CD4-positive, alpha-beta T cell treated with Interleukin-12 subunit alpha and Interleukin-12 subunit beta, for 1 hour (primary cell): ENCODE measurements at places on chromosomes 3 and 15.

DNA sequence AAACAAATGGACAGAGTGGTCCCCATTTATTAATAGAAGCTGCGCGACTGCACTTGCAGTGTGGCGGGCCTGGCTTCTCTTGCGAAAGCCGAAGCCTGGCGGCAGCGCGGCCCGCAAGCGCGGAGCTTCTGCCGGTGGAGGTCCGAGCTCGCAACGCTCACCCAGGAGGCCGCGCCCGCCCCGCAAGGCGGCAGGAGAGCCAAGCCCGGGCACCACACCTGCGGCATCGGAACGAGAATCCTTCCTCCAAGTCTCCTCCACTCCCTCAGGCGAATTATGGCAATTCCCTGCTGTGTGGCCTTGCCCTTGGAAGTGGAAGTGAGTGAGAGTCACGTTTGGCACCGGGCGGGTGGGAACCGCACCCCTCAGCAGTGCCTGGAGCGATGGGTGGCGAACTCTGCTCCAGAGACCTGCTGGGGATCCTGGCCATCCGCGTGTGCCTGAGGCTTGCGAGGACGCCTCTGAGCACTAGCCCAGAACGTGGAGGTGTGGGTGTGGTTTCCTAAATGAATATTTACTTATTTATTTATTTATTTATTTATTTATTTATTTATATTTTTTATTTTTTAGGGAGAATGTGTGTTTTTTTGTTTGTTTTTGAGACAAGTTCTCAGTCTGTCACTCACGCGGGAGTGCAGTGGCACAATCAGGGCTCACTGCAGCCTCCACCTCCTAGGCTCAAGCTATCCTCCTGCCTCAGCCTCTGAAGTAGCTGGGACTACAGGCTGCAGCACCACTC, 133.7 kb upstream of the UBE2E1 start:
- no peak for DNase-seq

DNA sequence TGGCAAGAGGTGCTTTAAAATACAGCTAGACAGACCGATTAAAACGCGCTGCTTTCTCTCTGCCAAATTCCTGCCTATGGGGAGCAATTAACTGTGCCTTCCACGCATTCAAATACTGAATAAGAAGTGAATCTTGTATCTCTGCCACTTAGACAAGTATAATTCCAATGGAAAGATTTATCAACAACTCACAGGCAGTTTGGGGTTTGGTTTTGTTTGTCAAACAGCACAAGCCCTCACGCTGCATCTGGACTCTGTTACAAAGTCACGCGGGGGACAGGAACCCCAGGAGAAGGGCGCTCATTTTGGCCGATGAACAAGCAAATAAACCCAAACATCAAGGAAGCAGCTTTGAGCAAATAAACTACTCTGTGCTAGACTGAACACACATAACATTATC, 61.8 kb upstream of the TMCO5A start:
- DNase-seq = no peak

- DNase-seq = no peak
Observed at GRCh38 chr15:90720131-90720530, 3.0 kb downstream of the BLM start.

GRCh38 chr15:40843885-40844695, at the start of gene SPINT1:
Gene SPINT1 (plus strand): TSS chr15:40844048. CDS start chr15:40844555, 507 bp downstream.
- DNase-seq = peak; percentile 22

GRCh38 chr3:89145995-89146394, 38.6 kb downstream of the EPHA3 start:
- no peak for DNase-seq

DNA sequence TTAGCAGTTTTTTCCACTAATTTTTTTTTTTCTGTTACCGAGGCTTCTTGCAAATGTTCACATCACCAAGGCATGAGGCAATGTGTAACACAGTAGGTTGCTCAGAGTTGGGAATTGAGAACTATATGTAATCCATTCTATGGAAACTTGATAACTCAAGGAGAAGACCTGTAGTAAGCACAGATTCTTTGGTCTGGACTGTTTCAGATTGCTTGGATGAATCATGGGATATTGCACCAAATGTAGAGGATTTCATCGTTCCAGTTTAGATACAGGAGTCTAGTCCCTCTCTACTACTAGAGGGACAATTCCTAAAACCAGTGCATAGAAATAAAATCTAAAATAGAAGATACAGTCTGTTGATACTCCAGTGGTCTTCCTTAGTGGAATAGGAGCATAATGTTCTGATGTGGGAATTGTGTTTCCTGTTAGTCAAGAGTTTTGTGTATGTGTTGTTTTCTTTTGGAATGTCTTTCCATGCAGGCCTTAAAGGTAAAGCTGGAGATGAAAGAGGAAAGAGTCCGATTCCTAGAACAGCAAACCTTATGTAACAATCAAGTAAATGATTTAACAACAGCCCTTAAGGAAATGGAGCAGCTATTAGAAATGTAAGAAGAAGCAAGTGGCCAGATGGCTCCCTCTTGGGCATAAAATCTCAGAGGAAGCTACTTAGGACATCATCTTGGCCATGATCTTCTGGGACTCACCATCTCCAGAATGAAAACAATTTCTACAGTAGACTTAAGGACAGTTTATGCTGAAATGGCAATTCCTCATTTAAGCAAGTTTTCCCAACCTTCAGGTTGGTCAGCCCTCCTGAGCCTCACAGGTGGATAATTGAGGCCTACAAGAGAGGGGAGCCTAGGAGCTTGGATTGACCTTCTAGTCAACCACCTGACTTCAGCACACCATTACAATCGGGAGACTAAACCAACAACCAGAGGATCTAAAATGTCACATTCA, 10.7 kb downstream of the KNSTRN start:
- no peak for DNase-seq

- no peak for DNase-seq
Observed at GRCh38 chr3:87035339-87035738, 44.4 kb upstream of the VGLL3 start.

DNA sequence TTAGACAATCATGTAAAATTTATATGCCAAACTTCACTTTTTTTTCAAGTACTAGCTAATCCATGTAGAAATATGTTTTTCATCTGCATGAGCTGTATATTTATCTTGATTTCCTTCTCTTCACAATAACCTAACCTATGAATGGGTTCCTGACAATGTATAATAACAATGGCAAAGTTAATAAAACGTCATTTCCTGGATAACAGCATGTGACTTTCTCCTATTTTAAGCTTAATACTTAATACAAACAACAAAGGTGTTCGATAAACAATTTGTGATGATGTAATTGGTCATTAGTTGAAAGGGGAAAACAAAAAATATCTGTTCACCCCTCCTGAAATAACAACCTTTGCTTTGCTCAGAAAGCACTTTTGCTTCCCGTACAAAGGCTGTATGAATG, 20.4 kb downstream of the CD200 start:
- no peak for DNase-seq

DNA sequence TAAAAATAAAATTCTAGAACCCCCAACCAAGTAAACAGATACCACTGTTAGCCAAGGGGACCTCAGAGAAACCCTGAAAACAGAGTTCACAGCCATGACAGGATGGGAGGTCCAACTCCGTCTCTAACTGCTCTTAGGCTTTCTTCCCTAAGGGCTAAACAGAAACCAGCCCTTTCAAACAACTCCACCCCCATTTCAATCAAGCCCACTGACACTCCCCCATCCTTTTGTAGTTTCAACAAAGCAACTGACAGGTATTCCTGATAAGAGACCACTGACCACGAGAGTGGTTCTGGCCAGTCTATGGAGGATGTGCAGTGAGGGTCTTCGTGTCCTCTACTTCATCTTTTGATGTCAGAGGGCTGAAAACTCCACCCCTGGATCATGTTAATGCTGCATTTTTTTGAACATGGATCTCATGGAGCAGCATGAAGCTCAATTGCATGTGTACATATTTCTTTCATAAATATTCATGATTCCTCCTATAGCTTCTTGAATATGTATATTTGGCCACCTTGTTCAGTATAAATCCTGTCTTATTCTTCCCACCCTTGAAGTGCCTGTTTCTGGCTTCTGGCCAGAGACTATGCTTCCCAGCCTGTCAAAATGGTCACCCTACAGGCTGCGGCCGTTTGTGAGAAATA, 222.6 kb downstream of the OSBPL10 start:
- DNase-seq = no peak

GRCh38 chr3:133970916-133971315, 58.8 kb downstream of the SLCO2A1 start:
- no peak for DNase-seq

GRCh38 chr3:63441262-63441661, 163.2 kb downstream of the SYNPR start:
- DNase-seq = no peak

DNA sequence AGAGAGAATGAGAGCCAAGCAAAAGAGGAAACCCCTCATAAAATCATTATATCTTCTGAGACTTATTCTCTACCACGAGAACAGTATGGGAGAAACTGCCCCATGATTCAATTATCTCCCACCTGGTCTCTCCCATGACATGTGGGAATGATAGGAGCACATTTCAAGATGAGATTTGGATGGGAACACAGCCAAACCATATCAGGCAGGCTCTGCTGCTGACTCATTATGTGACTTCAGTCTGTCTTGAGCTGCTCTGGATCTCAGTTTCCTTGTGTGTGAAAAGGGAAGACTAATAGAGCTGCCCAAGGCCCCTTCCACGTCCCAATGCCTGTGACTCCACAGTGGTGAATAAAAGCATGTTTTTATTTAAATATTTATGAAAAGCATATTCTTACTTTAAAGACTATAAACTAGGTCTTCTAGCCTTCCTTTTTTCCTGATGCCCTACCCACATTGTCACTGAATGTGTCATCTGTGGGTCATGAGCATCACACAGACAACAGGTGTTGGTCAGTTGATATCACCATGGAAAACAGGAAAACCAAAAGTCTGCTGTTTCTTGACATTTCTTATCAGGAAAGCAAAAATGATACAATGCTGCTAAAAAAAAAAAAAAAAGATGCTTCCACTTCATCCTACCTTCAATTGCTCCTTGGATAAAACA, 96.0 kb upstream of the PPP2R3A start:
- no peak for DNase-seq

- DNase-seq = no peak
Observed at GRCh38 chr3:16140116-16140893, 34.2 kb upstream of the GALNT15 start.

DNA sequence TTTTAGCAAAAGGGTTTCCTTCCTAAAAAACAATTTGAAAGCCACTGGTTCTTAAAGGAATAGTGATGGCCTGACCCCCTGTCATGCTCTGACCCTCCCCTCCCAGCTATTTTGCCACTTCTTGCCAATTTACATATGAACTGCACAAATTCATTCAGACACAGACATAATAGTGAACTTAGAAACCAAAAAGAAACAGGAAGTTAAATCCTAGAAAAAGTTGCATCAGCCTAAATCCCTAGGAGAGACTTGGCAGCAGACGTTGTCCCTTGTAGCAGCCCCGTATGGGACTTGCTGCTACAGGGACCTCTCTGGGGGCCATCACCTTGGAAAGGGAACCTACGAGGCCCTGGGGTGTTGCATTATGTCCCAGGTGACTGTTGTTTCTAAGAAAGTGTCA, 14.3 kb upstream of the PDE8A start:
- DNase-seq = no peak

GRCh38 chr3:73465926-73466325, 158.8 kb downstream of the PDZRN3 start:
- DNase-seq = no peak

DNA sequence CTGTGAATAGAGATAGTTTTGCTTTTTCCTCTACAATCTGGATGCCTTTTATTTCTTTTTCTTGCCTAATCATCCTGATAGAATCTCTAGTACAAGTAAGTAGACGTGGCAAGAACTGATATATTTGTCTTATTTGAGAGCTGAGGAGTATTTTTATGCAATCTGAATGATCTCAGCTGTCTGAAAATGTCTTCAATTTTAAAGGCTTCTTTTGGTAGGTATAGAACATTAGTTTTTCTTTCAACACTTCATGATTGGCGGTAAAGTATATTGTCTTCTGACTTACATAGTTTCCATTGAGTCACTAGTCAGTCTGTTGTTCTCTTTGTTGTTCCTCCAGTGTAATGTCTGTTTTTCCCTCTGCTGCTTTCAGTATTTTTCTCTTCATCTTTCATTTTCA, 31.3 kb downstream of the MGA start:
- no peak for DNase-seq

DNA sequence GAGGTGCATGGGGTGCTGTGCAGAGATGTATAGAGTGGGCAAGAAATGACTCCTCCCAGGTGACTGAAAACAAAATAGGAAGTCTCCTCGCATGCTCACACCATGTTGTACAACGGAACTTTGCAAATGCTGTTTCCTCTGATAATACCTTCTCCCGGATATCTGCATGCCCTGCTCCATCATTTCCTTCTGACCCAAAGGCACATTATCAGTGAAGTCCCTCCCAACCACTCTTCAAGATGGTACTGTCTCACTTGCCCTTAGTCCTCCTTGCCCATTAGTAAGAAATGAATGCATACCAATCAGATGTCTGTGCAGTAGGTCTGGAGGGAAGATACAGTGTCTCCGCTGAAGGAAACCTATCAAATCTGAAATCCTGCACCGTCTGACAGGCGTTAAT, 12.0 kb downstream of the TMED3 start:
- DNase-seq = no peak

GRCh38 chr3:140316466-140316865, 361.4 kb upstream of the TRIM42 start:
- DNase-seq = no peak

DNA sequence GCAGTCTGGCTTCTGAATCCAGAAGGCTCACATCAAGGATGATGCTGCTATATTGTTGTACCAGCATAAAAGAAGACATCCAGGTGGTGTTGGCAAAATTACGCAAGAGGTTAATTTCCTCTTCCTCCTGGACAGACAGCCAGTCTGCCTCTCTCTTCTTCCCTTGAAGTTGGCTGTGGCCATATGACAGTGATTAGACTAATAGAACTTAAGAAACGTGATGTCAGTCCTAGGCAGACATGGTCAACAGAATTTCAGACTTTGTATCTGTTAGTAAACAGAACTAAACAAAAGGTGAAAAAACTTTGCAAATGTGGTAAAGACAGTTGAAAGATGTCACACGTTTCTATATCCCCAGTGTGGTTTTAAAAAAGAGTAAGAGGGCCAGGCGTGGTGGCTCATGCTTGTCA, 465.2 kb upstream of the NR2F2 start:
- DNase-seq = no peak

GRCh38 chr15:61871926-61872522, 188.2 kb downstream of the VPS13C start:
- peak; percentile 24 for DNase-seq

DNA sequence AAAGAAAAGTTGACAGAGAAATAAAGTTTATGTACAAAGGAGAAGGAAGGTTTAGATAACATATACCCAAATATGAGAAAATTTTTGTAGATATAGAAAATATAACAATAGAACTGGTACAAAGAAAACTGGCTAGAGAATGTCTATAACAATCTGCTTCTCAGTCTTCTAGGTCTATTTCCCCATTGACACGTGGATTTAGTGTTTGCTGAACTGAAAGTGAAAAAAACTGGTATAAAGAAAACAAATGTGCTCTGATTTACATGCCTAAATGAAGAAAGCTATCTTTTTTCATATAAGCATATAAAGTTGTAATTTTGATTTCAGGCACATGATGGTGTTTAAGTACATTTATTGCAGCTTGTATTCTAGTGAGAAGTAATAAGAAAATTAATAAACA, 9.8 kb downstream of the KCNMB2 start:
- no peak for DNase-seq

- no peak for DNase-seq
Observed at GRCh38 chr3:134314588-134315285, 59.5 kb downstream of the AMOTL2 start.

- no peak for DNase-seq
Observed at GRCh38 chr15:83365370-83365938, 81.0 kb upstream of the BNC1 start.
